ENCODE measurements at places on chromosomes 2 and 18.

- DNase-seq, result no peak
Measured at GRCh38 chr18:59616501-59616900, 80.7 kb downstream of the CCBE1 start.

- no peak for DNase-seq
Measured at GRCh38 chr2:60252581-60253150, 300.8 kb downstream of the BCL11A start.

GRCh38 chr2:109659396-109660045 lies 45.4 kb downstream of the SOWAHC start:
- no peak for DNase-seq

DNA sequence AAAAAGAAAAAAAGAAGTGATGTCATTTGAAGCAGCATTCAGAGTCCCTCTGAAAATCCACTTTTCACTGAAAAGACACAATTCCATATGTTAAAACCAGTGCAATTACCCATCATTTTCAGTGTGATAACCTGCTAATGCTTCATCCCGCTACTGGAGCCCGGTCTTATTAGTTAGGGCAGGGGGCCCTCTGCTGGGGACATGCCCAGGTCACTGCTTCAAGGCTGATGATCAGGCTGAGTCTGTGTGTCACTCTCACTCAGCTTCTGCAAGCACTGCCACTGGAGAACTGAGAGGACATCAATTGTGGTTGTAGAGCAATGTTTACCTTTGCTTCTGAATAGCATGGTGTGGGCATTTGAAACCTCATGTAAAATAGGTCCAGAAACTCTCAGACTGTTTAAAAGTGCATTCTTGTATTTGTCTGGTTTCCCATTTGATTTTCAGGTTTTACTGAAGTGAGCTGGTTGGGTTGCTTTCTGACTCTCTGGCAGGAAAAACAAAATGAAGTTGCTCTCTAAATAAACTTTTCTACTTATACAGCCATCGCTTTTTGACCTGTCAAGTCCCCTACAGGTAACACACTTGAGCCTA lies 49.2 kb upstream of the NXPH2 start:
- no peak for DNase-seq

GRCh38 chr2:240993446-240994170 lies 4.8 kb upstream of the SNED1 start:
- no peak for DNase-seq

- DNase-seq, result no peak
Measured at GRCh38 chr2:45816272-45816671, 164.8 kb downstream of the PRKCE start.

DNA sequence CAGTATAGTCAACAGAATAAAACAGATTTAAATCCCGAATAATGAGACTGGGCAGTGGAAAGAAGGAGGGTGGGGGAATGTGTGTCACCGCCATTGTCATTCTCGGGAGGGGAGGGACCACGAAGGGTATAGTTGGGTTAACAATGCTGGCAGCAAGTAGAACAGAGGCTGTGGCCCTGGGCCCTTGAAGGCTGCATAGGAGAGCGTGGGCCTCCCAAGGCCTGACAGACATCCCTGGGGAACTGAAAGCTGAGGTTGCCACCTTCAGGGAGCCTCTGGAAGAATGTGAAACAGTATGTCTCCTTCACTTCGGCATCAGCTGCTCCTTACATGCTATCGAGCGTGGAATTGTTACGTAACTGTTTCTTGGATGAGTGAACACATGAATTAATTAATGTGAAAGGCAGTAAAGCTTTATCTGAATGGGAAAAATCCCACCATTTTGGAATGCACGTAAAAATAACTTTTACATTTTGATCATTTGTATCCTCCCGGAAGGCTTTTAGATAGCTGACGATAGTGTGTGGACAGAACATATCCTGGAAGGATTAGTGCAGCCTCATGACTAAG lies 92.8 kb upstream of the TTC39C start:
- no peak for DNase-seq

- DNase-seq, result no peak
Measured at GRCh38 chr18:45383228-45383627, 232.0 kb upstream of the SLC14A2 start.

DNA sequence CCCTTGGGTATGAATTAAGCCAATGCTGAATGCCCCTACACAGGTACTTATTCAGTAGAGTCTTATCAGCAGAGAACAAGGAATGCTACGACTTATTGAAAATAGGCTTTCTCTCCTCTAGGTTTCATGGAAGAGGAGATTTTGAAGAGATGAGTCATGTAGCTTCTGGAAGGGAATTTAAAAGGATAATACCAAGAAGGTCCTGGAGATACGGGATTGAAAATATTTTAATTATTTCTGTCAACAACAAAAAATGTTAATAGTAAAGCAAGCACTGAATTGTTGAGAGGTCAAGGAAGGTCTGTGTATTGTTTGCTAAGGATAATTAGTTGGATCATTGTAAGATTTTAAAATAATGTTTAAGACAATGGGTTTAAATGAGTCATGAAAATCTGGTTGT lies 293.0 kb upstream of the SPHKAP start:
- no peak for DNase-seq

DNA sequence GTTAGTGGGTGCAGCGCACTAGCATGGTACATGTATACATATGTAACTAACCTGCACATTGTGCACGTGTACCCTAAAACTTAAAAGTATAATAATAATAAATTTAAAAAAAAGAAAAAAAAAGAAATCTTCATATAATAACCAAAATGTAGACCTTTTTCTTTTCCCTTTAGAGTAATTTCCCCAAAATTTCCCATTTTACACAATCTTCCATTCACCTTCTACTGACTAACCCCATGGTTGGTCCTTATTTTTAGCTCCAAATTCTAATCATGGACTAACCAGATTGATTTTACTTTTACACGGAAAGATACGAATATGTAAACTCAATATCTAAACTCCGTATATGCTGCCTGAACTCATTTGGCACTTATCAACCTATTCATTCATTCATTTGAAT lies 7.7 kb downstream of the KCTD18 start:
- DNase-seq, result no peak

DNA sequence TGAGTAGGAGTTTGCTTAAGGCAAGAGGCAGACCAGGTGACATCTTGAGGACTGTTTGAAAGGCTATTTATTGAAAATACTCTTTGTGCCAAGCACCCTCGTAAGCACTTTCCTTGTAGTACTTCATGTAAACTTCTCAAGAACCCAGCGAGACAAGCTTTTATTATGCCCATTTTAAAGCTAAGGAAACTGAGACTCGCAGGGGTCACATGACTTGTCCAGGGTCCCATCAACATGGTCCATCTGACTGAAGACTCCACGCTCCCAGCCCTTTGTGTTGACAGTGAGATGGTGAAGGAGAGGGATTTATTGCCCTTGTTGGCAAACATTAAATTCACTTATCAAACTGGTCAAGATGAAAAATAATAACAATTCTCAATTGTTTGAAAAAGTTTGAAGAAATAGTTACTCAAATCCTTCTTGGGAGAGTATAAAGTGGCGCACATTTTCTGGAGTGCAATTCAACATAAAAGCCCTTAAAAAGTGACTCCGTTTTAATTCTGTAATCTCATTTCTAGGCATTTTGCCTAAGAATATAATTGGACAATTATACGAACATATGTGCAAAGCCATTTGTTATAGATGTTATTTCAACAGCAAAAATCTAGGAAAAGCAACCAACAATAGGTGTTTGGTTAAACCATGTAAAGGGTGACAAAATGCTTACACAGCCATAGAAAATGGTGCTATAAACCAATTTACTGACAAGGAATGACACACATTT lies 270.5 kb upstream of the NCKAP5 start:
- DNase-seq, result no peak

DNA sequence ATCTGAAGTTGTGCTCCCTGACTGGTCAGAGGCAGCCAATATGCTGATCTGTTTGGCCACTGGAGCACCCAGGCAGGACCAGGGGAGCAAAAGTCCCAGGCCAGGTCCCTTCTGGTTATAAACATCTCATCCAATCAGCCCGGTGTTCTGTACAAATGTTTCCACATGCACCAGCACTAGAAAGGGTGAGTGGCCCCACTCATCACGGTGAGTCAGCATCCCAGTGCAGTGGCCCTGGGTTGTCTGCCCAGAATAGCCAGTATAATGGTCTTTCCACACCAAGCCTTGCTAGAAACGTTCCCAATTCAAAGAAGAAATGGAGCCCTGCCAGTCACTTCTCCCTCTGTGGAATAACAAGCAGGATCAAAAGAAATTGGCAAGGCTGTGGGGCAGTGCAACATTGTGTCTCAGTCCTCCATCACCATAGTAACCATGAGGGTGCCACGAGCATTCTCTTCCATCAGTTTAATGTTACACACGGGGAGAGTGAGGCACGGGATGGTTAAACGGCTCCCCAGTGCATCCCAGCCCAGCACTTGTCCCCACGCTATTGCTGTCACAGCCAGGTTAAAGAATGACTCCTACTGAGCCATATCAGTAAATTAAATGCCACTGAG lies 174.9 kb downstream of the SEPTIN10 start:
- DNase-seq, result peak; percentile 36

DNA sequence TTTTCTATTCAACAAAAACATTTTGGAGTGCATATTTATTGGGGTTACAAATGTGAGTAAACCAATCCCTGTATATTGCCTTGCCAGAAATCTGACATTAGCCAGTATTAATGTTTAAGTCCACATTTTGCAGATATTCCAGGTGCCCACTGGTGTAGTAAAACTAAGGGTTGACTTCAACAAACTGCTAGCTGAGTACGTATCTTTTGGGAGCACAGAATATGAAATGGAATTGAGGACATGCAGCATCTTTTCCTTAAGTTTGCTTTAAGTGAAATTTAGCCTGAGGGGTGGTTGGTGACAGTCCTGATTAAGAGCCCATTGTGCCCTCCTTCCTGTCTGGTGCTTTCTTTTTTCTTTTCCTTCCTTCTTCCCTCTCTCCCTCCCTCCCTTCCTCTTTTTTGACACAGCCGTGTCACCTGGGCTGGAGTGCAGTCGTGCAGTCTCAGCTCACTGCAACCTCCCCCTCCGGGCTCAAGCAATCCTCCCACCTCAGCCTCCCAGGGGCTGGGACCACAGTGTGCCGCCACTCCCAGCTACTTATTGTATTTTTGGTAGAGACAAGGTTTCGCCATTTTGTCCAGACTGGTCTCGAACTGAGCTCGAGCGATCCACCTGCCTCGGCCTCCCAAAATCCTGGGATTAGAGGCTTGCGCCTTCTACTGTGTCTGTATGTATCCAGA lies 1.6 kb downstream of the NUP35 start:
- no peak for DNase-seq

DNA sequence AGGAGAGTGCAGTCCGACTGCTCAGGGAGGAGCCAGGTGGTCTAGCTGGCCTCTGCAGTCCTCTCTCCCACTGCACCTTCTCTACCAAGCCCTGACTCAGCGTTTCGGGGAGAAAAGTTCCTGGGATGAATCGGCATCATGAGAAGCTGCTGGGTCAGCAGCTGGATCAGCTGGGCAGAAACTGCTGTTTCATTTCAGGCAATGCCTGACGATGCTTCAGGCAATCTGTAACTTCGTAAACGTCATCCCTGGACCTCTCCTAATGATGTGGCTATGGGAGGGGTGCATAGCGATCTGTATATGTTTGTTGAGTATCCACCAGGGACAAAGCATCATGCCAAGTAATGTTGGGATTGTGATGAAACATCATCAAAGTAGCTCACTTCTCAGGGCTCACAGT lies 20.7 kb downstream of the LIPG start:
- no peak for DNase-seq

- peak; percentile 54 for DNase-seq
Measured at GRCh38 chr2:174699993-174700766, 64.1 kb downstream of the CHRNA1 start.

DNA sequence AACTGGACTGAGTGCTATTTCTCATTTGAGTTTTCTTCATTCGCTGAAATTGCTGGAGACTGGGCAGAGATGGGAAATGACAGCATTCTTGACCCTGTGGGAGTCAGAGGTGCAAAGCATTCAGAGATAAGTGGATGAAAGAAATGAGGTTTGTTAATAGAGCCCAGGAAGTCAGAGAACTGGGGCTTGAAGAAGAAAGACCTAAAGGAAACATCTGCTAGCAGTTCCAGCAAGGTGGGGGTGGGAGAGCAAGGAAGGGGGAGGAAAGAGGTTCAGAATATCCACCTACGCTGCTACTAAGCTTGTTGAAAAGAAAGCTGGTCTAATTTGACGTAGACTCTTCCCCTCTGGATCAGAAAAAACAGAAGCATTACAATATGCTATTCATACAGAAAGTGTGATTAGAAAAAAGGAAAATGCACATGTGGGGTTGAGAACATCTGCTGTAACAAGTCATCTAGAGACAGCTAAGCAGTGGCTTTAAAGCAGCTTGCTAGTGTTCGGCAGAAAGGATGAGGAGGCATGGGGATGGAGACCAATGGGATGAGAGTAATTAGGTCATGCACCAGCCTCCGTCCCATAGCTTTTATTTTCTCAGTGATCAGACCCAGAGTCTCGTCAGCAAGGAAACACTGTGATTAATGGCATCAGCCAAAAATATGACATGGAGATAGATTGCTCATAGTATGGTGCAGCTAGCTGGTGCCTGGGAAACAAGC lies 29.7 kb downstream of the NAB1 start:
- no peak for DNase-seq

GRCh38 chr2:10487081-10487740 lies 39.1 kb upstream of the ODC1 start:
- no peak for DNase-seq

DNA sequence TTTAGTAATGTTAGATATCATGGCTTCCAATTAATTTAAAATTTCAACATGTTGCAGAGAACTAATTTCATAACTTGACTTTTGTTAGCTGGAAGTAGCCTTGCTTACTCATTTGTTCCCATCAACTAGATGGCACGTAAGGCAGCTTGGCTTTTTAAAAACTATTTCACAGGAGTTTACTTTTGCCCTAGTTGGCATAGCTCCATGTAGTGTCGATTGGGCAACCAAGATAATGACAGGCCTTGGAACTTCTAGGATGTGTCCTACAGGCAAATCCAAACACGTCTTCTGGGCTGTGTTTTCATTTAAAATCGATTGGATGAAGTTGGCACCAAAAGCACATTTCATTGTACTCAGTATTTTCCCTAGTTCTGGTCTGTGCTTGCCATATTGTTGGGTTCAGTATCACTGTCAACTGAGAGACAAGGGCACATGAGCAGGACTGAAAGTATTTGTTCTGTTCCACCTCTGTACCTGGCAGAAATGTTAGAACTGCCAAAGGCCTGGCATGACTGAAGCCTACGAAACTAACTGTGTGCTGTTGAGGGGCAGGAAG lies 29.4 kb downstream of the HADHB start:
- DNase-seq, result no peak

- DNase-seq, result no peak
Measured at GRCh38 chr2:234677758-234678538, 181.1 kb upstream of the ARL4C start.

All from frontal cortex (tissue), 4 donors.